Cerebellar nuclear complex (tissue), 1 donor: ENCODE measurements at places on chromosomes 7 and 10.

DNA sequence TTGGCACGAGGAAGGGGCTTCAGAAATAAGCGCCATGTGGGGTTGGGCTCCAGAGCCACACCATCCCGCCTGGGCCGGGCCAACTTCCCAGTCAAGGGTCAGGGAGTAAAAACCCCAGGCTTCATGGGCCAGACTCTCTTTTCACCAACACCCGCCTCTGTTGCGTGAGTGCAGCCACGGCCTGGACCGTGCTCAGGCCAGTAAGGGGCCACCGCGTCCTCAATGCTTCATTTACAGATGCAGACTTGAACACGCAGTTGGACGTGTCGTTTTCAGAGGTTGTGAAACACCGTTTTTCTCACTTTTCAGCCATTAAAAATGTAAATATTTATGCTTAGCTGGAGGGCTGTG is 161.0 kb downstream of the WDR37 start:
- no peak for DNase-seq

DNA sequence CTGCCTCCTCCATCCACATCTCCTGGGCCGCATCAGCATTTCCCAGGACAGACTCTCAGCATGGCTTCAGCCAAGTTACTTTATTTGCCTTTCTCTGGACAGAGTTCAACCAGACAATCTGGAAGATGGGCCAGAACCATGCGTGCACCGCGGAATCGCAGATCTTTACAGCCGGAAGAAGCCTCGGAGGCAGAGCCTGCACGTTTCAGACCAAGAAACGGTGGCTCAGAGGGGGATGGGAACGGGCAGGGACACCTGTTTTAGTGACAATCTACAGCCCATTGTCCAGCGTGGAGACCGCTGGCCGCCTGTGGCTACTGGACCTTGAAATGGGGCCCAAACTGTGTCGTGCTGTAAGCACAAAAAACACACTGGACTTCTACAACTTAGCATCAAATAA is 3.5 kb downstream of the VIPR2 start:
- no peak for DNase-seq

DNA sequence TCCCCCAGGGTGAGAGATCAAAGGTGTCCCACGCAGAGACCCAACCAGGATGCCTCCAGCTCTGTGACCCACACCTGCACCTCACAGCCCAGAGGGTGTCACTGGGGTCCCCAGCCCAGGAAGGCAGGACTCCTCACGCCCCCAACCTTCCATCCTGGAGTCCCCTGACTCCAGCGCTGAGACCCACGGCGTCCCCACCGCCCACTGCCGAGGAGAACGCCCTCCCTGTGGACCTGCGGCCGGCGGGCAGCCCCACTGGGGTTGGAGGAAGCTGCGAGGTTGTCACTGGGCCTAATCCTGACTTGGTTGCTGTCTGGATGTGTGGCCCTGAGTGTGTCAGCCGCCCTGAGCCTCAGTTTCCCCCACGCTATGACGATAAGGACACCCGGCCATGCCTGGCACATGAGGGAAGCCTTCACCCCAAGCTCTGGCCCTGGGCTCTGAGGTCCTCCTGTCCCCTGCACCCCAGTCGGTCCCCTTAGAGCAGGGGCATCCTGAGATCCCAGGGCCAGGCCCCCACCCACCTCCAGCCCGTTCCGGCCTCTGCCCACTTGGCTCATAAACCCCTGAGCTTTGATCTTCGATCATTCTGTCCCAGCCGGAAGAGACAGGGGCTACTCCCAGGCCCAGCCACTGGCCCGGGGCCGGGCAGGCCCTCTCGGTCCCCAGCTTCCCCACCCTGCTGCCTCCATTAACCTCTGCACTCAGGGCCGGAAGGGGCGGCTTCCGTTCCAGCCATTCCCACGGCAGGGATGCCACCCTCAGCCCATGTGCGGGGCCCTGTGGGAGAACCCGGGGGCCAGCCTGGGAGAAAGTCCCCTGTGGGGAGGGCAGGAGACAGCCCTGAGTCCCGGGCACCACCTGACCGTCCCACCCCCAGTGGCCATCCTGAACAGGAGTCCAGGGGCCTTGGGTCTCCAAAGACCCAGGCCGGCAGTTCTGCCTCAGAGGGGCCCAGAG is 113.2 kb downstream of the MICALL2 start:
- no peak for DNase-seq

DNA sequence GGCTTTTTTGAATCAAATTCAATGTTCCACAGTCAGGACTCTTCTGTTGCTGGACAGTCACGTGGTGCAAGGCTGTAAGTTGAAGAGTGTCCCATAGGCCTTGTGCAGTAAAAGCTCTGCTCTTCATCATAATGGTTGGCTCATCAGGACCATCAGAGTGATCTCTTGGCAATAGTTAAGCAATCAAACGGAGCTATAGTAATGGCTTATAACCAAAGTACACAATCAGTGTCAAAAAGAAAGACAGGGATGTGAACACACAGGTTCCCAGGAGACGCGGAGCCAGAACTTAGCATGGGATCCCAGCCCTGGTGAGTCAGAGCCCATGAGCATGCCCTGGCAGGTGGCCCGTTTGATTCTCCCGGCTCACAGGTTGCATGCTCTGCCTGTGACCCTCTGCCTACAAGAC is 10.8 kb upstream of the GPNMB start:
- no peak for DNase-seq

- no peak for DNase-seq
Measured at GRCh38 chr7:137860542-137860941, 13.8 kb upstream of the DGKI start.

DNA sequence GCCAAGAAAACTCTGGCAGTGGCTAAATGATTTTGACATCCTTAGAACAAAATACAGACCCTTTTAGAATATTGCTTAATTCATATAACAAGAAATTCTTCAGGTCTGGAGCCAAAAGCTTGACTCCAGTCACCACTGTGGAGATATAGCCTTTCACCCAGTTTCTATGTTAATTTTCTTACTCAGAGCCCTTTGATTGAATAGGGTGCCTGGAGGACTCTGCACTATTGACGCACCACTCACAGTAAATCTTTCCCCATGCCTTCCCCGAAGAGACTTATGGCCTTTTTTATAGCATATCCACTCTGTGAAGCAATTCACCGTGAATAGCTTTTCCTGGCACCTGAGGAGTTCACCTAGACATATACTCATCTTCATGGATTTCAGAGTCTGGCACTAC is 613.8 kb downstream of the ZWINT start:
- DNase-seq = no peak

- no peak for DNase-seq
Measured at GRCh38 chr7:51366172-51366728, 49.6 kb upstream of the COBL start.

- DNase-seq = no peak
Measured at GRCh38 chr7:2072042-2072441, 160.7 kb downstream of the MAD1L1 start.
